T-helper 9 cell (primary cell): ENCODE measurements at places on chromosomes 3 and 15.

DNA sequence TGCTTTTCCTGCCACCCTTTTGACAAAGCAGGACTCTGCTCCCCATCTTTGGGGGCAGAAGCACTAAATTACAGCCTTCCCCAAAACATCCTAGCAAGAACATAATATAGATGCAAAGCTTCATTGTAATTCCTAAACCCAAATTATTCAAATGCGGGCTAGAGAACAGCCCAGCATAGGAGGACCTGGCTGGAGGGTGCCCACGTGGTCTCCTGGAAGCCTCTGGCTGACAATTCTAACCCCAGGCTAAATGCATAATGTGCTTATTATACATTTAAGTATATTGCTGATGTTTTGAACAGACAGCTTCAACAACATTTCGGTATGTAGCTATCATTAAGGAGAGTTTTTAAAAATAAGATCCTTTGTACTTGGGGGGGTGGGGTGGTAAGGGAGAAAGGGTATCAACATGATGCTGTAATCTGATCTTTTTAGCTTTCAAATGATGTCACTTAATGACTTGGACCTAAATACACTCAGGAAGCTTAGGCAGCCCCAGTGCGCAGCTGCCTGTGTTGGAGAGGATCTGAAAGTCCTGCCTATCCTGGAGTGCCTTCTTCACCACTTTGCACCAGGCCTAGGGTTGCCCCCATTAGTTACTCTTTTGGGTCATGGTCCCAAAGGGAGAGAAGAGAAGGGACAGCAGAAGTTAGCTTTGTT is 57.2 kb upstream of the USP3 start:
- no peak for DNase-seq

DNA sequence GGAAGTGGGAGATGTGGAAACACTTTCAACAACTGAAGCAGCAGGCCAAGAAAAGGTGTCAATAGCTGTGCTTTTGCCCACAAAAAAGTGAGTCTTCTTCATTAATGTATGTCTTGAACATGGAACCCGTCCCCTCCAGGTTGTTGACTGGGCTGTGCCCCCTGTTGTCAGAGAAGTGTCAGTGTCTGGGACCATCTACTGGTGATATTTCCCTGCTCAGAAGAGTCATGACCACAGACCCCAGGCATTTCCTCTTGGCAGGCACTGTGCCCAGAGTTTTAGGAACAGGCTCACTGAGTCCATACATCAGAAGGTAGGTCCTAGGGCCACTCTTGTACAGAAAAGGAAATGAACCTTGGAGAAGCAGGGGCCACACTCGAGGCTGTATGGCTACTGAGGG is 54.8 kb upstream of the LARS2 start:
- no peak for DNase-seq

DNA sequence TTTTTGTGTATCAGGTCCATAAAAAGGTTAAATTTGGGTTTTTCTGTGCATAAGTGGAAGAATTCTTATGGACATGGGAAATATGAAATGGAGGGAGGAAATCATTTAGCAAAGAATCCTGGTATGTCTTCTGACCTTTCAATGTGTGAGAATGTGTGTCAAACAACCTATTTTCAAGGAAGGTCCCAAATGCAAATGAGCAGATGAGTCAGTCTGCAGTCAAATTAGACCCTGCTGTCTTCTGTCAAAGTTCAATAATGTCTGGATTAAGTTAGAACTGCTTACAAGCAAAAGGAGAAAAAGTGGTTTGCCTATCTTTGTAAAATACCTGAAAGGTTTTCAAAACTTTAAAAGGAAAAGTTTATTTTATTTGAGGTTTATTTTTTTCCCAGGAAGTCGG is 15.3 kb downstream of the FBN1 start:
- DNase-seq = no peak

GRCh38 chr15:71435552-71435951 is 320.3 kb downstream of the THSD4 start:
- no peak for DNase-seq
